EL (cell line): ENCODE measurements at places on chromosomes 2 and 18.

GRCh38 chr2:15293262-15293937 lies 267.7 kb downstream of the NBAS start:
- no peak for DNase-seq

- no peak for DNase-seq
Measured at GRCh38 chr2:172040311-172040710, 40.6 kb downstream of the METAP1D start.

DNA sequence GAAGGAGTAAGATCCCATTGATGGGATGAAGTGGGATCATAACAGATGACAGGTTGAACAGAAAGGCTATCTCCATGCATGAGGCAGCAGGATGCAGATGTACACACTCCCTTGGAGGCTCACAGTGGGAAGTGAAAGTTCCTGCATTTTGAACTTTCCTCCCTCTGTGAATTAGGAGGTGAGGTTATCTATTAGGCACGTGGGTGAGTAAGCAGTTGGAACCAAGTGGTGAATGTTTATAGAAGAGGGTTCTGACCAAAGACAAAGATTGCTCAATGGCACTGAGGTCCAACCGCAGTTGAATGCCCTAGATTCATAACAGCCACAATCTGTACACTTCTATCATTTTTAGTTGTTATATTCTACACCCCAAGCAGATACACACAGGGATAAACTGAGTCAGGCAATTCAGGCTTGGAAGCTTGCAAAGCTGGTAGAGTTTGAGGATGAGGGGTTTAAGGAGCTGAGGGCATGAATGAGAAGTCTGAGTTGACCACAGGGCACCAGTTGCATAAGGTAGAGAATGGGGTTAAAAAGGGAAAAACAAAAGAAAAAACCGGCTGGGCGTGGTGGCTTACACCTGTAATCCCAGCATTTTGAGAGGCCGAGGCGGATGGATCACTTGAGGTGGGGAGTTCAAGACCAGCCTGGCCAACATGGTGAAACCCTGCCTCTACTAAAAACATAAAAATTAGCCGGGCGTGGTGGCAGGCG lies 7.1 kb upstream of the KCMF1 start:
- peak; percentile 95 for DNase-seq

GRCh38 chr2:204373942-204374341 lies 171.3 kb upstream of the PARD3B start:
- DNase-seq = no peak

- DNase-seq = no peak
Measured at GRCh38 chr2:164943289-164943688, 12.0 kb downstream of the SLC38A11 start.

GRCh38 chr2:238264072-238264460 lies 24.2 kb upstream of the HES6 start:
- DNase-seq = no peak

- DNase-seq = no peak
Measured at GRCh38 chr2:48048476-48049171, 142.3 kb upstream of the FBXO11 start.

- DNase-seq = no peak
Measured at GRCh38 chr2:139876321-139876720, 1096.1 kb upstream of the NXPH2 start.

DNA sequence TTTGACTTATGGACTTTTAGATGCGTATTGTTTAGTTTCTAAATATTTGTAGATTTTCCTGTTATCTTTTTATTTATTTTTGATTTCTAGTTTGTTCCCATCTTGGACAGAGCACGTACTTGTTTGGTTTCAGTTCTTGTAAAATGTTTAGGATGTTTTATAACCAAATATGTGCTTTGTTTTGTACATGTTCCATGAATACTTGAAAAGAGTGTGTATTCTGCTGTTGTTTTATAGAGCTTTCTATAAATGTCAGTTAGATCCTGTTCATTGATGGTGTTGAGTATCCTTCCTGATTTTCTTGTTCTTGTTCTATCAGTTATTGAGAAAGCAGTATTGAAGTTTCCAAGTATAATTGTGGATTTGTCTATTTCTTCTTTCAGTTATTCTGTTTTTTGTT lies 21.1 kb downstream of the VWA3B start:
- no peak for DNase-seq
